GM23338 (cell line): ENCODE measurements at places on chromosomes 12 and 14. TPM values are rescaled to one million over a fixed set of nuclear protein-coding genes. Genes with fewer than 3 reads are reported as not detected.

GRCh38 chr14:77641534-77642341, 25.3 kb upstream of the SPTLC2 start:
- H3K4me3 ChIP-seq = peak overlapping the region; percentile 41; the same call in 1 of the 2 replicates
- peaks cover 8% of the 10 kb centered on the region; the same call in 1 of the 2 replicates for H3K4me1 ChIP-seq
- H3K36me3 ChIP-seq = no peaks in the 10 kb centered on the region
- H3K27ac ChIP-seq = no peak overlapping the region

DNA sequence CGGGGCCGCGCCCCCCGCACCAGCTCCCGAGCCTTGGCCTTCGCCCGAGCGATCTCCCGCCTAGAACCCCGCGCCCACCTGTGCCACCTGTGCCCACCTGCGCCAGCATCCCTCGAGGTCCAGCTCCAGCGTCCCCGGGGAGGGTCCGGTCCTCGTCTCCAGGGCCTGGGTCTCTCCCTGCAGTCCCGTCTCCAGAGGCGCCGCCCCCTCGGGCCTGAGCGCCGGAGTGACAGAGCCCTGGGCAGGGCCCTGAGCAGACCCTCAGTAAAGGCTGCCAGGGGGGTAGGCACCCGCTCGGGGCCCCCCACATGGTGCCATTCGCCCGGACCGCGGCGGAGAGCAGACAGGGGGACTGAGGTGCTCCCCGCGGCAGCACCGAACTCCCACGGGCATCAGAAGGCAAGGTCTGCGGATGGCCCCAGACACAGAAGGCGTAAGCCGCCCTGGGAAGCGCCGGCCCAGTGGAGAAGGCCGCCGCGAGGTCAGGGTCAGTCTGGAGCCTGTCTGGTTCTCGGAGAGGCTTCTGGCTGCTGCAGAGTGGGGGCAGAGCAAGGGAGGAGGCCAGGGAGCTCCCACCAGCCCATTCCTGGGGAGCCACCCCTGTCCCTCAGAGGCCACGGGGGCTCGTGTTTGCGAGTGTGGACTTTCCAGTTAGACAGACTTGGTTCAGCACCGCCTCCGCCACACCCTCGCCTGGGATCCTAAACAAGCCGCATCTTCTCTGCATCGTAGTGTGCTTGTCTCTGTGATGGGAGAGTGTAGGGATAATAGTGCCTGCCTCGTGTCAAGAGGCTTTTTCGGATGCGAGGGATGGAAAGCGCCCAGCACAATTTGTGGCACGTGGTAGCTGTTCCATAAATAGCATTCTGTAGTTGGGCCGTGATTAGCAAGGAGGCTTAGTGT, 1.1 kb upstream of the PPP1R13B start:
- peak overlapping the region; percentile 77 for H3K4me3 ChIP-seq
- peaks cover 47% of the 10 kb centered on the region for H3K27me3 ChIP-seq
- DNase-seq = peak; percentile 63
- peaks cover 13% of the 10 kb centered on the region; the same call in 1 of the 2 replicates for H3K4me1 ChIP-seq
- H3K27ac ChIP-seq = no peak overlapping the region
- no peaks in the 10 kb centered on the region for H3K36me3 ChIP-seq

SPX gene
- 0.16 and 1.3 TPM in 2 replicates for total RNA-seq

ORAI1 gene
- 31.0 and 32.0 TPM in 2 replicates for total RNA-seq

TSPAN19 gene
- 0.50 and 0.80 TPM in 2 replicates for total RNA-seq

GRCh38 chr12:119704065-119704747, 36.3 kb downstream of the PRKAB1 start:
- H3K4me3 ChIP-seq = no peak overlapping the region
- H3K4me1 ChIP-seq = no peaks in the 10 kb centered on the region
- no peak for DNase-seq
- H3K27me3 ChIP-seq = no peaks in the 10 kb centered on the region
- peaks cover 20% of the 10 kb centered on the region for H3K36me3 ChIP-seq
